ENCODE measurements at places on chromosomes 2 and 18. TPM values are rescaled to one million over a fixed set of nuclear protein-coding genes. Genes with fewer than 3 reads are reported as not detected.

DNA sequence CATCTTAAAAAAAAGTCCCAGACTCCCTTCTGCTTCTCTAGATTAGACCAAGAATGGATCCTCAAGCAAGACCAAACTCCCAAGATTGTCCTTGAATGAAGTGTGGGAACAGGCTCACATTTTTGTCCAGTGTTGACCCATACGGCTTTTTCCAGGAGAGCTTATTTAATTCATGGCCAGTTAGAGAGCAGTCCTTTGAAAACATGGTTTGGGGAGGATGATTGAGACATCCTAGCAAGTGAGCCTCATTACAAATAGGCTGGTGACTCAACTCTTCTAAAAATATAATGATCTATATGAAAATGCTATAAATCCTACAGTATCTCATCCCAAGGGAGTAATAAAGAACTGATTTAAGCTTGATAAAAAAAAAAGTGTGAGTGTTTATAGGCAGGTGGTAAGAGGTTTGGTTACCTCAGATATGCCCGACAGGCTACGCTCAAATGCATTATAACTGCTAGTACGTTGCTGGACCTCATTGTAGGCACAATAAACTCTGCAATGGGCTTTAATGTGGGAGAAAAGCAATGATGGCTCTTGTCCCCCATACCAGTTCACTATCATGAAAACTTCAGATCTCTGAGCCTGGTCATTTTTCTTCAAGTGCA is 17.0 kb downstream of the ANKRD29 start:
- H3K36me3 ChIP-seq, result no peaks in the 10 kb centered on the region
- H3K4me1 ChIP-seq, result no peaks in the 10 kb centered on the region
- H3K27me3 ChIP-seq, result no peaks in the 10 kb centered on the region
- no peak overlapping the region for H3K27ac ChIP-seq
- DNase-seq, result no peak

DNA sequence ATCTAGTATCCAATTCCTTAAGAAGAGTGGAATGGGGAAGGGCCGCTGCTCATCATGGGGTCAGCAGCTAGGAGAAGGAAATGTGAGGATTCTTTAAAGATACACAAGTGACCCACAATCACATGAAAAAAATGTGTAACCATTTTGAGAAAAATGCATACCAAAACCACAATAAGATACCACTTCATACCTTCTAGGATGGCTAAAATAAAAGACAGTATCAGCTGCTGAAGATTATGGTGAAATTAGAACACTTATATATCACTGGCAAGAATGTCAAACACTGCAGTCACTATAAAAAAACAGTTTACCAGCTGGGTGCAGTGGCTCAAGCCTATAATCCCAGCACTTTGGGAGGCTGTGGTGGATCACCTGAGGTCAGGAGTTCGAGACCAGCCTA is 67.9 kb downstream of the C2orf74 start:
- no peaks in the 10 kb centered on the region for H3K27me3 ChIP-seq
- peaks cover 16% of the 10 kb centered on the region for H3K36me3 ChIP-seq
- no peak overlapping the region for H3K4me3 ChIP-seq
- H3K27ac ChIP-seq, result no peak overlapping the region

DNA sequence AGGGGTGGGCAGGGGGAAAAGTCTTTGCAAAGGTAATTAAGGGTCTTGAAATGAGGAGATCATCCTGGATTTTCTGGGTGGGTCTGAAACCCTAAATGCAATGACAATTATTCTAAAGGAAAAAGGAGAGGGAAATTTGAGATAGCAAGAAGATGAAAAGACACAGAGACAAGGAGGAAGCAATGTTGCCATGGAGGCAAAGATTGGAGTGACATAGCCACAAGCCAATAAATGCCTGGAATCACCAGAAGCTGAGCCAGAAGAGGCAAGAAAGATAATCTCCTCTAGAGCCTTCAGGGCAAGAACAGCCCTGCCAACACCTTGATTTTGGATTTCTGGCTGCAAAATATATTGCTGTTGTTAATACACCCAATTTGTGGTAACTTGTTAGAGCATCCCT is 1246.3 kb upstream of the PIK3C3 start:
- DNase-seq, result no peak
- no peaks in the 10 kb centered on the region for H3K36me3 ChIP-seq
- H3K4me1 ChIP-seq, result no peaks in the 10 kb centered on the region
- H3K27me3 ChIP-seq, result no peaks in the 10 kb centered on the region
- H3K4me3 ChIP-seq, result no peak overlapping the region

GRCh38 chr2:74865770-74866674 is 32.1 kb downstream of the HK2 start:
- no peak overlapping the region for H3K4me3 ChIP-seq
- peaks cover 13% of the 10 kb centered on the region for H3K36me3 ChIP-seq
- no peak overlapping the region for H3K27ac ChIP-seq

GRCh38 chr2:102276549-102277201 is 34.7 kb upstream of the IL1RL1 start:
- H3K4me1 ChIP-seq, result no peaks in the 10 kb centered on the region
- no peak overlapping the region for H3K4me3 ChIP-seq
- H3K27me3 ChIP-seq, result no peaks in the 10 kb centered on the region
- H3K36me3 ChIP-seq, result no peaks in the 10 kb centered on the region
- no peak overlapping the region for H3K27ac ChIP-seq

GRCh38 chr18:32048507-32049091 is 30.0 kb downstream of the RNF125 start:
- peak overlapping the region; percentile 12 for H3K4me3 ChIP-seq
- H3K4me1 ChIP-seq, result peaks cover 21% of the 10 kb centered on the region
- no peak for DNase-seq
- peak overlapping the region; percentile 2 for H3K27ac ChIP-seq
- H3K27me3 ChIP-seq, result no peaks in the 10 kb centered on the region
- peaks cover 13% of the 10 kb centered on the region for H3K36me3 ChIP-seq

GRCh38 chr2:100563407-100564247 is 834 bp downstream of the PDCL3 start:
- no peak for DNase-seq
- peaks cover 15% of the 10 kb centered on the region for H3K4me1 ChIP-seq
- no peaks in the 10 kb centered on the region for H3K27me3 ChIP-seq

DNA sequence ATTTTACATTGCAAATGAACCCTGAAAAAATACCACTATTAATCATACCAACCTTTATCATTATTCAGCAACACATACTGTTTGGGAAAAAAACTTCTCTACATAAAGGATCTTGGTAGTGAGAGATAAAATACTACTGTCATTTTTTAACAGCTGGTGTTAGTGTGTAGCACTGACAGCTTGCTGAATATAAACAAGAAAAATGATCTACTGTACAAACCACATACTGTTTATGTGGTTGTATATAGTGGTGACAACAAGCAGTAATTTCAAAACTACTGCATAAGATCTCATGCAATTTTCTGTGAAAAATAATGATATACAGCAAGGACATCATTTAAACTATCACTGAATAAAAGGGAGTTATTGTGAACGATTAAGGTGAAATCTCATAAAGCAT is 601.2 kb downstream of the LRP1B start:
- no peak overlapping the region for H3K4me3 ChIP-seq
- no peaks in the 10 kb centered on the region for H3K36me3 ChIP-seq
- no peak overlapping the region for H3K27ac ChIP-seq

- no peak overlapping the region for H3K27ac ChIP-seq
- H3K36me3 ChIP-seq, result no peaks in the 10 kb centered on the region
- H3K27me3 ChIP-seq, result no peaks in the 10 kb centered on the region
- no peak for DNase-seq
Measured at GRCh38 chr2:156937430-156937829, 320.1 kb upstream of the GALNT5 start.

DNA sequence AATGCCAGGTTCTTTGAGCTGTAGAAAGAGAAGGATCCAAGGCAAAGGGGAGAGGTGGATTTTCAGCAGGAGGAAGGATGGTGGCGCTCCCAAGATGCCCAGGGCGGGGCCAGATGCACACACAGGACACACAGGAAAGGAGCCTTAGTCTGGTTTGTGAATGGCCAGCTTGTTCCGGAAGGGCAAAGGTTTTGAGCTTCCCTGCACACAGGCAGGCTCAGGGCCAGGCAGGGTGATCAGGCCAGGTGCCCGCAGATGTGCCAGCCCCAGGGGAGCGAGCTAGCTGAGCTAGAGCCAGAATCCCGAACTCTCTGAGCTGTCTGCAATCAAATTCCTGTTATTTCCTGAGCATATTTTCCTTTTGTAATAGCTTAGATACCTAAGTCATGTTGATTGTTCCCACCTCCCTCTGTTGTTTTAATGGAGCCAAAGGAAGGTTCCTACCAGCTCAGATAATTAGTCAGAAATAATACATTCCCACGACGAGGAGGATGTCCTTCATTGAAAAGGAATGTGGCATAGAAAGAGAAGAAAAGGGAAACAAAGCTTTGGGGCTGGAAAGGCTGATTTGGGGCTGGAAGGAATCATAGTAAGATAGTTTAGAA is 13.7 kb upstream of the OTOF start:
- H3K27me3 ChIP-seq, result no peaks in the 10 kb centered on the region
- no peak for DNase-seq
- no peak overlapping the region for H3K4me3 ChIP-seq
- no peak overlapping the region for H3K27ac ChIP-seq

Gene CAPN14
- 0.59 TPM for total RNA-seq

Gene FAM228A
- total RNA-seq, result 0.54 TPM

Gene TLX2
- not detected for total RNA-seq

Gene ASXL3
- total RNA-seq, result not detected

Gene ROCK1
- 97.5 TPM for total RNA-seq

Gene FLACC1
- 6.2 TPM for total RNA-seq

Gene TNFAIP6
- not detected for total RNA-seq

All from naive thymus-derived CD4-positive, alpha-beta T cell (primary cell).